Globus pallidus (tissue), 1 donor: ENCODE measurements at places on chromosomes 1 and 21.

- no peak for DNase-seq
Measured at GRCh38 chr1:212698467-212699103, 1.1 kb downstream of the BATF3 start.

GRCh38 chr21:21624674-21625073 lies 626.5 kb downstream of the NCAM2 start:
- DNase-seq = no peak

GRCh38 chr1:243250102-243250501 lies 5.0 kb downstream of the CEP170 start:
- DNase-seq = no peak

- no peak for DNase-seq
Measured at GRCh38 chr1:205326812-205327466, 5.4 kb upstream of the NUAK2 start.

- DNase-seq = no peak
Measured at GRCh38 chr1:30317921-30318320, 405.5 kb downstream of the MATN1 start.

DNA sequence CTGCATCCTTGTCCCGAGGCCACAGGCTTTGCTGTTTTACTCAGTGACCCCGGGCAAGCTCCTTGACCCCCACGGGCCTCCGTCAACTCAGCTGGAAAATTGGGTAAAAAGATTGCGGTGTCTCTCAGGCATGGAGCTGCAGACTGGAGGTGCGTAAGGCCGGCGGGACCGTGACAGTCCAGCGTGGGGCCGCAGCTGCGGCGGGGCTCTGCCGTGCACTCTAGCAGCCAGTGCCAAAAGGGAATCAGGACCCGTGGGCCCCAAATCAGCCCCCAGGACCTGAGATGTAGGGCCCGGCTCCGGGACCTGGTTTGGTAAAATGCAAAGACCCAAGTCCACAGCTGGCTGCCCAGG lies 158.3 kb downstream of the PRDM16 start:
- DNase-seq = no peak

GRCh38 chr1:20472860-20473711 lies 12.9 kb downstream of the CAMK2N1 start:
- peak; percentile 85 for DNase-seq

DNA sequence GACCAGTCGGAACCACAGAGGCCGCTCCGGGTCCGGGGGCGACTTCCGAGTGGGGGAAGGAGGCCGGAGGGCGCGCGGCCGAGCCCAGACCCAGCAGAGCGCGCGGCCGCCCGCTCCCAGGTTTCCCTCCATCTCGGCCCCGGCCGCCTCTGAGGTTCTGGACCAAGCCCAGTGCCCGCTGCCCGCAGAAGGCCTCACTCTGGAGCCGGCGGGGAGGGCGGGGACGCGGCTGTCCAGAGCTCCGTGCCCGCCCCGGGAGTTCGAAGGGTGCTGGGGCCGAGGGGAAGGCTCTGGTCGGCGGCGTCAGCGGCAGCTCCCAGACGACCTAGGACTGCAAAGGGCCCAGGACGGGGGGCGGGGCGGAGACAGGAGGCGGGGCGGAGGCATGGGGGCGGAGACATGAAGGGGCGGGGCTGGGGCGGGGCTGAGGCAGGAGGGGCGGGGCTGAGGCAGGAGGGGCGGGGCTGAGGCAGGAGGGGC lies 48.0 kb upstream of the SLC19A1 start:
- no peak for DNase-seq

DNA sequence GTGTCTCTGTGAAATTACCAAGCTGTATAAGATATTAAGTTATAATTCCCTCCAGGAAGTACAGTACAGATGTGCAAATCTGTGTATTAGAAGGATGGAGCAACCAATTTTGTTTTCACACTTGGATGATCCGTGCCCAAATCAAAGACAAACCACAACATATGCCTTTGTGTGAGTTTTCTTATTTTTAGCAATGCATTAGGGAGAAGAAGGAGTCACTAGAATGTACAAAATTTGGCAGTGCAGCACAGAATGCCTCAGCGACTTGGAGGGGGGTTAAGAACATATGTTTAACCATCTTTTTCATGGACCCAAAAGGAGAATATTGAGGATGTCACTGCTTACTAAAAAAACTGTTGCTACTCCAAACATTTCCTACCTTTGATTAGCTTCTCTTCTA lies 45.3 kb downstream of the DAB1 start:
- DNase-seq = no peak
